ENCODE measurements at places on chromosomes 3 and 15. TPM values are rescaled to one million over a fixed set of nuclear protein-coding genes. Genes with fewer than 3 reads are reported as not detected.

The SEMA3F gene
- total RNA-seq = 0.42 TPM

The TMEM212 gene
- not detected for total RNA-seq

The PRR23A gene
- total RNA-seq = not detected

The HRG gene
- not detected for total RNA-seq

DNA sequence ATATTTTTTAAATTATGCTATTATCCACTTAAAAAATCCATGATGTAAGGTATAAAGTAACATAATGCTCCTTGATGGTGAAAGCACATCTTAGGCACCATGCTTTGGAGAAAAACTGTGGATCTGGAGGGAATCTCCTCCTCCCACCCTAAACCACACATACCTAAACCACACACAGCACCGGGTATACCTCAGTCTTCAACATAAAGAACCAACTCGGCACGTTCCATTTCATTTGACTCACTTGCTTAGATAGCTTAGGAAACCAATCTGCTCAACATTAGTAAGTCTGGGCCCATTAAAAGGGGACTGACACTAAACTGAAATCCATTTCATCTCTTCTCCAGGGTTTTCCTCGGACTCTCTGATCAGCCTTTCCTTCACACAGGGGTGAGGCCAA lies 945.7 kb upstream of the CFAP20DC start:
- DNase-seq = no peak
- H3K4me1 ChIP-seq = peaks cover 56% of the 10 kb centered on the region
- peaks cover 49% of the 10 kb centered on the region for H3K36me3 ChIP-seq
- H3K27me3 ChIP-seq = no peaks in the 10 kb centered on the region
- H3K4me3 ChIP-seq = no peak overlapping the region

Measured in activated T-helper 1 cell treated with anti-CD3 and anti-CD28 coated beads, Interleukin-12 subunit alpha, Interleukin-12 subunit beta, Interleukin-2, Interleukin-4 antibody, amounts not matched to agents 30 ng/mL and 10 ng/mL and 1 ng/mL, durations not matched to agents 14 hours and 24 hours and 36 hours (primary cell).